Astrocyte (in vitro differentiated cells and primary cell): ENCODE measurements at places on chromosomes 12 and 14. TPM values are rescaled to one million over a fixed set of nuclear protein-coding genes. Genes with fewer than 3 reads are reported as not detected.
A peak's percentile ranks its signal among the peaks of the same experiment; 100 is the strongest.

DNA sequence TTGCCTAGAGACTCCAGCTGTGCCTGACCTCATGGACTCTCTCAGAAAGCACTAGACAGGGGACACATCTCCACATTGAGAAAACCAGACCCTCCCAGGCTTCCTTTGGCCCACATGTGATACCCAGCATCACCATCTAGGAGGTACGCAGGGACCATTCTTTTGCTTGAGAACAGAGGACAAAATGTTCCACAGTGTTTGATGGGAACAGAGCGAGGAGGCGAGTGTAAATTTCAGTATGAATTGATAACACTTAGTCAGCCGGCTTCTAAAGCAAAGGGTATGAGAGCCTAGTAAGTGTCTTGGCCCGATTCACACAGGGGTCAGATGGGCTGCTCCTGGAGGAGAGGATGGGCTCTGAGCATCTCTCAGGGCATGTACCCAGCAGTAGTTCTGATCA is 1052.4 kb downstream of the BCL11B start:
- no peak for DNase-seq

- DNase-seq, result peak; percentile 95
These were observed 20.0 kb downstream of the NFKBIA start for GRCh38 chr14:35384455-35385041.

DNA sequence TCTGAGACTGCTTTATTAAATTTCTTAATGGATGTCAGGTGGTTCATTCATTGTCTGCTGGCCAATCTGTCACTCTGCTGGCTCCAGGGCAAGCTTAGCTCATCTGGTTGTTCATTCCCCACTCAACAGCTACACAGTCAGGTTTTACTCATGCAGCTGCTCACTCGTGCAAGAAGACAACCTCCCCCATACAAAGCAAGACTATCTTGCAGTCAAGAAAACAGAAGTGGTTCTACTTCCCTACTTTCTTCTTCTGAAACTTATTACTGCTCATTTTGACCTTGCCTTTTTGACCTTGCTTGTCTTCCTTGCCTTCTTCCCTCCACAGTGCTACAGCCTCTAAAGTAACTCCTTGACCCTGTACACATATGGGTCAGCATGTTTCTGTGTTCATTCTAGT is 277.9 kb downstream of the SSPN start:
- peak; percentile 13 for DNase-seq

C12orf60 gene
- 1.7 and 2.0 TPM in 2 replicates for total RNA-seq

GRCh38 chr14:95182379-95182778 is 25.1 kb upstream of the DICER1 start:
- no peak for DNase-seq

GRCh38 chr12:109618082-109618481 is 44.5 kb downstream of the MVK start:
- DNase-seq, result no peak
